ENCODE measurements at places on chromosomes 4 and X.

GRCh38 chrX:94831364-94831763, 1157.4 kb downstream of the FAM133A start:
- DNase-seq, result peak; percentile 36

- DNase-seq, result no peak
Observed at GRCh38 chr4:108426493-108426892, 193.9 kb upstream of the RPL34 start.

DNA sequence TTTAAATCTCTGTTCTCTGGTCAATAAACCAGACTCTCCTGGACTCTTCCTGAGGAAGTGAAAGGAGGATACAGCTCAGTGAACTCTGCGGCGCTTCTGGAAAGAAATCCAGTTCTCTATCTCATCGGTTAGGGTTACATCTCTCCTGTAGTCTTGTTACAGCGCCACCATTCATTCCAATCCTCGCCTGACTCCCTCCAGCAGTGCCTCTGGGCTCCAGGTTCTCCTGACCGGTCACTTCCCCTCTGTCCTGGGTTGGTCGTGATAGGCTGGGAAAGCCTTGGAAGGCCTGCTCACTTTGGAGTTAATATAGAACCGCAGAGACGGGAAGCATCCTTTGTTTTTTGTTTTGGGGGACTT, 97.0 kb upstream of the STOX2 start:
- DNase-seq, result no peak

DNA sequence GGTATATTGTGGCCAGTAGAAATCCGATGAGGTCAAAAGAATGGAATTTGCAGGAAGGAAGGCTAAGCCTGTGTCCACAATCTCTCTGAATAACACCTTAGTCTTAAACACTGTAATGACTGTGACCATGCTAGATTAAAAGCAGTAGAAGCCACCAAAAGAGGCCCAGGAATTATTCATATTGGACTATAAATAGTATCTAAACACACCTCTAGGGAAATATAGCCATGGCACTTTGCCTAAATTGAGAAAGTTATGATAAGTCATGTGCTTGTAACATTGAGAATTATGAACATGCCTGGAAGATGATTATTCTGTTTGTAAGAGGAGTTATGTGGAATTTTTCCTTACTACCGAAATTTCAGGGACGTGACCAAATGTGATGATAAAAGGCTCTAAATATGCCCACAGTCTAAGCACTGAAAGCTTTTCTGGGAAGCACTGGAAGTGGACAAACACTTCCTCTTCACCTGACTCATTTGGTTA, 298.5 kb downstream of the KCTD8 start:
- peak; percentile 45 for DNase-seq

GRCh38 chrX:13533726-13534125, 35.7 kb upstream of the EGFL6 start:
- peak; percentile 81 for DNase-seq

DNA sequence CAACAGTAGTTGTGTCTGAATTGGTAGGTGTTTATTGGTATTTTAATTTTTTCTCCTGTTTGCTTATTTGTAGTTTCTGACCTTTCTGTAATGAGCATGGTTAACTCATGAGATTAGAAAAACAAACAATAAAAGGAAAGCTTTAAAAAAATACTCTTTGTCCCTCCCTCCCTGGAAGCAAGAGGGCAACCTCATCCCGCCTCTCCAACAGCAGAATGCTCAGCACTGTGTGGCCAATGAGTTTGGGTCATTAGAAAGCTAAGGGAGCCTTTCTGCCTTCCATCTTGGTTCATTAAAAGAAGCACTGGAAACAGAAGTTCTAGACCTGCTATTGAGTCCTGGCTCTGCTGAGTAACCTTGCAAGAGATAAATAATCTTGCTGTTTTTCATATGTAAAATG, 33.9 kb downstream of the TRPC5 start:
- DNase-seq, result no peak

DNA sequence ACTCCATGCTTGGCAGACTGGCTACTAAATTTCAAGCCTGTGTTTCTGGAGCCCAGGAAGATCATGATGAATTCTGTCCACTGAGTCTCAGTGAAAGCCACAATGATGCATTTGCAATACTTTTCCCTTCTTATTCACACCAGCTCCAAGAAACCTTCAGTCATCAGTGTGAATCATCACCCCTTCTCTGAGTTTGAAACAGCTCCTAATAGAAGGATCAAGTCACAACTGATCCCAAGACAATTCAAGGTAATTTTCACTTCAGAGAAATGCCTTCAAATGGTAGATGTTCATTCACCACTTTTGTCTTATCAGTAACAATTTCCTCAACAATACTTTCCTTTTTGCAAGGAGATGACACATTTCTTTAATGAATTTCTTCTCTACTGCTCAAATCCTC, 257.4 kb downstream of the NLGN4X start:
- DNase-seq, result no peak

DNA sequence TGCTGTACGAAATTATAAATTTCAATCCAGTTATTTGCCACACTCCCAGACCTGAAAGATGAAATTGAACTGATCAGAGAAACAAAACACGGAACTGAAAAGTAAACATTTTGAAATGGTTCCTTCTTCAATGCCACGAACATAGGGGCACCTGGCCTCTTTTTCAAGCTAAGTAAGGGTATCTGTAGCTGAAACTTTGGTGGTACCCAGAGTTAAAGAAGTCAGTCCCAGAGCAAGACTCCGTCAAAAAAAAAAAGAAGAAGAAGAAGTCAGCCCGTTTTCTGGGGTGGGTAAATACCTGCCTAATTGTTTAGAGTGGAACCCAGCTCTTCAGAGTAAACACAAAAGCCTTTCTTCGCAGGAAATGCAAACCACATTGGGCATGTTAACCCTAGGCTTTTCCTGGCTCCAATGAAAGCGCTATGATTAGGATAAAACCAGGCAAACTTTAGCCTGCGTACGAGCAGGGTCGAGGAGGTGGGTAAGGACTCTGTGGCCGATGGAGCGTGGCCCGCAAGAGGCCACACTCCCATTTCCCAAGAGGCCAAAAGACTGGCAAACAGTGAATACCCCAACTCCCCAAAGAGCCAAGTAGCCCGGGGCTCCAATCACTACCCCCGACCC, 1.3 kb downstream of the ANTXR2 start:
- peak; percentile 49 for DNase-seq

DNA sequence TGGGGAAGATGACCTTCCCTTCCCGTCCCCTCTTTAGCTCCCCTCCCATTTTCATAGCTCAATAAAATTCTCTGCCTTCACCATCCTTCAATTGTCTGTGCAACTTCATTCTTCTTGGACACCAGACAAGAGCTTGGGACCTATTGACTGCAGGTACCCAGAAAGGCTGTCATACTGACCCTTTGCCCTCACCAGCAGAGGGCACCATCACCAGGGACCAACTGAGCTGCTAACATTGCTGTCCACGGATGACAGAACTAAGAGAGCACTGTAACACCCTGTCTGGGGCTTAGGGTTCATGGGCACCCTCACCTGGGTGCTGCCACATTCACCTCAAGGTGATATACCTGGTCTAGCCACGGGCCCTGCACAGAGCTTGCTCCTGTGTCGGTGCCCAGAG, 141.3 kb upstream of the VCX3B start:
- peak; percentile 30 for DNase-seq

DNA sequence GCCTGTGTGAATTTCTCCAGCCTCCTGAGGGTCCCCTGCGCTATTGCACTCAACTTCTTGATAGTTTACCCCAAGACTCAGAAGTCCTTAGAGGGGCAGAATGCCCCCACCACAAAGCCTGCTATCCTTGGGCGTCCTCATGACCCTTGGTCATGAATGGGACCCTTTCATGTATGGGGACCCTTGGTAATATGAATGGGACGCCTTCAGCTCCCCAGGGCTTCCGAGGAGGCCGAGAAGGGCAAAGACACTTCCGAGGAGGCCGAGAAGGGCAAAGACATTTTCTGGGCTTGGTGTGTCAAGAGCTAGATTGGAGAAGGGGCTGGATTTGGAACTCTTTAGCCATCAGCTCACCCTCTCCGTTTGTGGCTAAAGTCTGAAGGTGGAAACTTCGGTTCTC, 8.6 kb downstream of the SHOX start:
- no peak for DNase-seq

- no peak for DNase-seq
Observed at GRCh38 chr4:80387390-80388283, 52.1 kb downstream of the CFAP299 start.

GRCh38 chr4:12761694-12762093, 722.4 kb downstream of the RAB28 start:
- peak; percentile 0 for DNase-seq

GRCh38 chr4:147351083-147351787, 129.7 kb upstream of the EDNRA start:
- peak; percentile 52 for DNase-seq

DNA sequence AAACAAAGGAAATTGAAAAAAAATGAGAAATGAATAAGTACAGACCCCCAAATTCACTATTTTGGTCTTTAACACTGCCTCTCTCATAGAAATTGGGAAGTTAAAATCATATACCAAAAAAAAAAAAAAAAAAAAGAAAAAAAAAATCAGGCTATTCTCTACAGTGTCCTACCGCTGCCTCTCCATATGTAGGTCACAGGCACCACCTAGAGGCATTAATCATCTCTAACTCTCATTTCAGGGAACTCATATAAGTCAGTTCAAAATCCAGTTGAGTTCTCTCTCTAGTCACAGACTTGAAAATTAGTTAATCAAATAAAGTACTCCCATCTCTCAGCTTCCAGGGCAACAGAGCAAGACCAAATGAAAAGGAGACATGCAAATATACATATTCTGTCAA, 47.9 kb downstream of the COX18 start:
- peak; percentile 63 for DNase-seq

DNA sequence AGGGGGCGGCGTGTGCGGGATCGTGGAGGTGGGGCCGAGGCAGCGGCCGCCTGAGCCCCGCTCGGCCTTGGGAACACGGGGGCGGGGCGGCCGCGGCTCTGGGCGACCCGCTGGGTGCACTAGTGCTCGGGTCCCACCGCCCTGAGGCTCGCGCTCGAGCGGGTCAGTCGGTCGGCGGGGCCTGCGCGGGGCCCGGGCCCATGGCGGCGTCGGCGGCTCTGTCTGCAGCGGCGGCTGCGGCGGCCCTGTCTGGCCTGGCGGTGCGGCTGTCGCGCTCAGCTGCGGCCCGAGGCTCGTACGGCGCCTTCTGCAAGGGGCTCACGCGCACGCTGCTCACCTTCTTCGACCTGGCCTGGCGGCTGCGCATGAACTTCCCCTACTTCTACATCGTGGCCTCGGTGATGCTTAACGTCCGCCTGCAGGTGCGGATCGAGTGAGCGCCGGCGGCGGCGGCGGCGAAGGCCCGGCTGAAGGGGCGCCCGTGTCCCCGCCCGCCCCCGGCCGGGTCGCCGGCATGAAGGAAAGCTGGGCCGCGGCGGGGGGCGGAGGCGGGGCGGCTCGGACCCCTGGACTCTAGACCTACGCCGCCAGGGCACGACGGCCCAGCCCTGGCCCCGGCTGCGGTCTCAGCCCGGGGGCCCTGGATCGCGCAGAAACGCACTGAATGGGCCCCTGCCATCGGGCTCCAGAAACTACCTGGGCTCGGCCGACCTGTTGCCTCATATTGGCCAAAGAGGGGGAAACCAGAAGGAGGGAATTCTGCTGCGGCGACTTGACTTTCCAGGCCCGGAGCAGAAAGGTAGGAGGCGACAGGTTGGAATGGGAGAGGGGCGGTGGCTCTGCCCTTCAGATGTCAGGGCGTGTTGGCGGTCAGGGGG, at the start of gene SMIM10L2A:
Gene SMIM10L2A, plus strand, starts transcription at position 13 of the 878 bp plus-strand sequence. Its CDS starts 188 bp downstream, at position 201.
- DNase-seq, result no peak

GRCh38 chr4:7826176-7826908, 113.3 kb downstream of the AFAP1 start:
- DNase-seq, result no peak

DNA sequence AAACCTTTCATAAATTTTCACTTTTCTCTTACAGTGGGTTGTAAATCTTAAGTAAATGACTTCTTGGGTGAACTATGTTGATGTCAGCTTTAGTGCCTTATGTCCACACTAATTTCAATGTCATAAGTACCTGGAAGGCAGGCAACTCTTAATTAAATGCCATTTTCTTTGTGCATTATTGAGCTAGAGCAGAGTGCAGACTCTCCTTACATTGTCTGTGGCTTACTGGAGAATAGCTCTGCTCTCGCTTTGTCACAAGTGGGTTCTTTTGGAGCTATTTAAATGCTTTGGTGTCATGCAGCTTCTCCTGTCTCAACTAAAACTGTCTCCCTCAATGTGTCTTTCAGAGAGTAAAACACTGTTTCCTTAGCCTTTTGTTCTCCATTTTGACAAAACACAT, 411.6 kb downstream of the STIM2 start:
- DNase-seq, result no peak

DNA sequence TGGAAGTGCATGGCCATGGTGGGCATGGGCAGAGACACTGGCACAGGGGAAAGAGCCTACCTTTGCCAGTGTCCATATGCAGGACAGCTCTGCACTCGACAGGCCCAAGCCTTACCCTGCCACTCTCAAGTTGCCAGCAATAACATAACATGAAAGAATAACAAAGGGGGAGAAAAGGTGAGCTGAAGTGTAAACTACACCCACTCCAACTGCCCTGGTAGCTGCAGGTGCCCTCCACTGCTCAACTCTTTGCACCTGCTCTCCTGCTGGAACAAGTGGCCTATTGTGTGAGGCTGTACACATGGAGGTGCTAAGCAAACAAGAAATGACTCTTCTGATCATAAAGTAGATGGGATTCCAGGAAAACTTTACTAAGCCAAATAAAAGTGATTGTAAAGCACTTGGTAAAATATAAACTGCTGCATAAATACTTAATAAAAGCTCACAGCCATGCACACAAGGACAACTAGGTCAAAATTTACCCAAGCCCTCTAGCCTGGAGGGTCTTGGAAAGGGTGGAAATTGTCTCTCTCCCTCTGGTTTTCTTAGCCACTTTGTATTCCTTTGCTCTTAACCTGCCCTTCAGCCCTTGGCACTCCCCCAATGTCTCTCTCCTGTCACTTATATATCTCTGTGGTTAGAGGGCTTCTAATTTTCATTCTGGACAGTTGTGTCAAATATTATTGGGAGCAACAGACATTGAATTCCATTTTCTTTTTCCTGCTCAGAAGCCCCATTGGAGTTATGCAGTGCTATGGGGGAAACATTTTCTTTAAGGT, 261.2 kb upstream of the GPC4 start:
- DNase-seq, result no peak

GRCh38 chrX:24828600-24828999, 134.9 kb downstream of the POLA1 start:
- no peak for DNase-seq

GRCh38 chr4:8586671-8587468, 5.7 kb upstream of the CPZ start:
- DNase-seq, result no peak

All from MCF 10A (cell line).